ENCODE measurements at places on chromosomes 16 and 17.

DNA sequence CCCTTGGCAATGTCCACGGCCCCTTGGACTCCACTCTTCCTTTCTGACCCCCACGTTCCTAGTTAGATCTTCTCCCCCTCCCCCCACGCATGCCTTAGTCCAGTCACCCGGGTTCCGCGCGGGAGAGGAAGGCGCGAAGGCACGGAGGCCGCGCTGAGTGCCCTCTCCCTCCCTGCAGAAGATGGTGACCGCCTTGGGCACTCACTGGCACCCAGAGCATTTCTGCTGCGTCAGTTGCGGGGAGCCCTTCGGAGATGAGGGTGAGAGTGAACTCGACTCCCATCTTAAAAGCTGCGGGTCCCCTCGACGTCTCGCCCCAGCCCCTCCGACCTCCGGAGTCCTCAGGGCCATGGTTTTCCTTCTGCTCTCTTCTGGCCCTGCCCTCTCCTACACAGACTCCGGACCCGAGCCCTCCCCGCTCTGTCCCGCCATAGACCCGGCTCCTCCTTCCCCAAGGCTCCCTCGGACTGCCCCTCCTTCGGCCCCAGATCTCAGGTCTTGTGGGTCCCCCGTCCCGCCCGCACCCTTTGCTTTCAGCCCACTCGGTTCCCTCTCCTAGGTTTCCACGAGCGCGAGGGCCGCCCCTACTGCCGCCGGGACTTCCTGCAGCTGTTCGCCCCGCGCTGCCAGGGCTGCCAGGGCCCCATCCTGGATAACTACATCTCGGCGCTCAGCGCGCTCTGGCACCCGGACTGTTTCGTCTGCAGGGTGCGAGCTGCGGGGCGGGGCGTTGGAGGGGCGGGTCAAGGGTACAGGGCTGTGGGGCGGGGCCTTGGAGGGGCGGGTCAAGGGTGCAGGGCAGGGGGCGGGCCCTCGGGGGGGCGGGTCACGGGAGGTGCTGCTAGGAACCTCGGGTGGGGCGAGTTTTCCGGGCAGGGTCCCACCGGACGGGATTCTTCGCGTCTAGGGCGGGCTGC lies 4.6 kb downstream of the TGFB1I1 start:
- no peak for DNase-seq

GRCh38 chr17:64148699-64149098 lies 18.8 kb upstream of the ERN1 start:
- no peak for DNase-seq

DNA sequence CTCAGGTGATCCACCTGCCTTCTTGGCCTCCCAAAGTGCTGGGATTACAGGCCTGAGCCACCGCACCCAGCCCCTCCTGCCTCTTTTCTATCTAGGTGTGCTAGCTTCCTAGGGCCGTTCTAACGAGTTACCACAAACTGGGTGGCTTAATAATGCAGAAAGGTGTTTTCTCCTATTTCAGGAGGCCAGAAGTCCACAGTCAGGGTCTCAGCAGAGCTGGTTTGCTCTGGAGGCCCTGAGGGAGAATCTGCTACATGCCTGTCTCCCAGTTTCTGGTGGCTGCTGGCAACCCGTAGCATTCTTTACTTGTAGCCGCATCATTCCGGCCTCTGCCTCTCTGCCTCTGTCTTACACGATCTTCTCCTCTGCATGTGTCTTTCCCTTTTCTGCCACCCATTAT lies 89.2 kb downstream of the NTN1 start:
- DNase-seq, result no peak

- no peak for DNase-seq
Observed at GRCh38 chr17:82332669-82333278, 792 bp downstream of the SECTM1 start.

GRCh38 chr16:66115373-66115772 lies 251.1 kb upstream of the CDH5 start:
- DNase-seq, result no peak

GRCh38 chr16:71780521-71781089 lies 28.0 kb downstream of the AP1G1 start:
- no peak for DNase-seq

DNA sequence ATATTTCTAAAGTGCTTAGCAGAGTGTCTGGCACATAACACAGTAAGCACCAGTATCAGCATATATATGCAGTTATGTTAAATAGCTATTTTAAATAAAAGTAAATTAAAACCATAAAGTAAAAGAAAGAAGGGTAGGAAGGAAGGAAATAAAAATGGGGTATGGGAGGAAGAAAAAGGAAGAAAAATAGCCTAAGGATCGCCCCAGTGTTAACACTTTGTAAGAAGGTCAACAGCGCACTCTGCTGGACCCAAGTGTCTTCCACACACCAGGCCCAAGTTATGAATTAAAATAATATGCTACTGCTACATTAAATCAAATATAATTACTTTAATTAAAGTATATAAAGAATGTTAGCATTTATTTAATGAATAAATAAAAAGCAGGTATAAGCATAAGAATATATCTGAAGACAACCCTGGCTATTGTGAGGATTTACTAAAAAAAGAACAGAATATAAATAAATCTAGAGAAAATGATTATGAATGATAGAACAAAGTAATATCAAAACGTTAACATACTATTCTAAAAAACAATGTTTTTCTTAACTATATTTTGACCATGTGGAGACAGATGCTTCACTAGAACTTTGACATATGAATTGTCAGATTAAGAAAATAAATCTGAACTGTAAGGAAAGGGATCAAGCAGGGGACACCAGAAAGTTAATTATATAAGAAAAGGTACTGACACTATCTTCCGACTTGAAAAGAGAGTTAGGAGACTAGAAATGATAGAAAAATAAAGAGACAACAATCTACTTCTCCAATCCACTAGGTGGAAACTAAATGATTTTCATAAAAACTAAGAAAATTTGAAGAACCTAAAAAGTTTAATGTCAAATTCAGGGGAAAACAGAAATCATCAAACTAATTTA lies 25.9 kb downstream of the BRIP1 start:
- no peak for DNase-seq
